Liver (tissue), 10 donors: ENCODE measurements at places on chromosomes 16 and 17.

DNA sequence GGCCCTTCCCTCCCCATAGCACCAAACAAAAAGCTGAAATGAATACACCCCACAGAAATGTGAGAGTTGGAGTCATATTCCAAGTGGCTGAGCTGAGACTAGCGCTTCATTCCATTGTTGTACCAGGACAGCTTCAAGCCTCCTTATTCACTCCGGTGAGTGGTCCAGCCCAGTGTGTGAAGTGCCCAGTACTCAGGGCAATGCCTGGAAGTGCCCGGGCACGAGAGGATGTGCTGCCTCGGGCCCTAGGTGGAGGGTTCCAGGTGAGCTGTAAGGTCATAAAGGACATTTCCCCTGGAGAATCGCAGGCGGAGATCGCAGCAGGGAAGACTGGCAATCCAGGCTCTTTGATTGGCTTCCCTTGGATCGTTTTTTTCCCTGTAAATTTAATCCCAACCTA lies 5.4 kb upstream of the CYLD start:
- DNase-seq: no peak

DNA sequence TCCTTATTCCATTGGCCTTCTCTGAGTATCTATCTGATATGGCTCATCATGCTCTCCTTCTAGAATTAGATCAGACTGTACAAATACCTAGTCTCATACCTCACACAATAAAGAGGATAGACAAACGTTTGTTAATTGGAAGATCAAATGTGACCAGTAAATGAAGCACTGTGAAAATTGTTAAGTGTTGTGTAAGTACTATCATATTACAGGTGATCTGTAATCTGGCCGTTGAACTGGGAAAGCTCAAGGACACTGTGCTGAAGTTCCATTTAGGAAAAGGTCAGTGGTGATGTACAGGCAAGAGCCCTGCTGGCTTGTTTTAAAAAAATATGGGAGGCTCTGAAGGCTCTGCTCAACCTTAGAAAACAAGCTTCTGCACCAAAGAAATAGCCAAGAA lies 38.5 kb upstream of the CORO6 start:
- DNase-seq: no peak

DNA sequence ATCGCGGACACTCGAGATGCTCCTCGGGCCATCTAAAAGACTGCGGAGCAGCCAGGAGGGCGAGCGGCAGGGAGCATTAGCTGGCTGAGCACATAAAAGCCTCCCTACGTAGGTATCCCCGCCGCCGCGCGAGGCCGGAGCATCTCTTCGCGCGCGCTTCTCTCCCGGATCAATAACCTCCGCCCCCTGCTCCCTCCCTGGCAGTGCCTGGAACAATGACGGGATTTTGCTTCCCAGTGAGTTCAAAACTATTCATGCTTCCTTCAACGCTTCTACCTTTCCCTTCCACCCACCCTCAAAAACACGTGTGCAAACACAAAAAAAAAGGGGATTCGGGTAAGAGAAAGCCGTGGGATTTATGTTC lies 984 bp downstream of the CENPV start:
- DNase-seq: peak; percentile 61

DNA sequence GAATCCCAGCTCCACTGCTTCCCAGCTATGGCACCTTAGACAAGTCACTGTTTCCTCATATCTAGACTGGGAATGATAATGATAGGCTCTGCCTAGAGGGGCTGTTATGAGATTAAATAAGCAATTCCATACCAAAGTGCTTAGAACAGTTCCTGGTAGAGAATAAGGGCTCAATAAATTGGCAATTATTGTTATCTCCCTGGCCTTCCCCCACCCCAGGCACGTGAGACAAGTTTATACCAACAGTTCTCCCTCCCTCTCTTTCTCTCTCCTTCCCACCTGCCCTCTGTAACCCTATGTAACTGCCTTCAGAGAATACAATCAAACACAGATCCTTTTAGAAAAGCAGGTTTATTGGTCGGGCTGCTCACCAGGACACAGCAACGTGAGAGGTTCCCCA lies 13.9 kb upstream of the STAT3 start:
- DNase-seq: no peak

GRCh38 chr17:69854225-69854780 lies 220.7 kb upstream of the KCNJ16 start:
- DNase-seq: no peak

GRCh38 chr17:62084585-62084984 lies 19.5 kb upstream of the MED13 start:
- DNase-seq: no peak

DNA sequence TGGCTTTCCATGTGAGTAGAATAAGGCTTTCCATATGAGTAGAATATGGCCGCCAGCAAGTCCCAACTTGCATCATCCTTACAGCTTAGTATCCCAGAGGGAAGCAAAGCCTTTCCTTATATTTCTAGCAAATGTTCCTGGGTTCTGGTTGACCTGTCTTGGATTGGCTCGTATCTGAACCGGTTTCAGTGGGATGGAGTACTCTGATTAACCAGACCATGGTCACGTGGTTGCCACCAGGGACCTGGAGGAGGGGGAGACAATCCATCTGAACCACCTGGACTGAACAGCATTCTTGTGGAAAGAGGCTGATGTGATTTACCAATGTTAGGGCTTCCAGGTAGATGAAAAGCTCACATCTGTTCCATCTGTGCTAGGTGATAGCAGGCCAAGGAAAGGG lies 89.0 kb downstream of the SHISA6 start:
- DNase-seq: no peak

- DNase-seq: no peak
Observed at GRCh38 chr16:63067141-63067540, 1030.9 kb upstream of the CDH8 start.

DNA sequence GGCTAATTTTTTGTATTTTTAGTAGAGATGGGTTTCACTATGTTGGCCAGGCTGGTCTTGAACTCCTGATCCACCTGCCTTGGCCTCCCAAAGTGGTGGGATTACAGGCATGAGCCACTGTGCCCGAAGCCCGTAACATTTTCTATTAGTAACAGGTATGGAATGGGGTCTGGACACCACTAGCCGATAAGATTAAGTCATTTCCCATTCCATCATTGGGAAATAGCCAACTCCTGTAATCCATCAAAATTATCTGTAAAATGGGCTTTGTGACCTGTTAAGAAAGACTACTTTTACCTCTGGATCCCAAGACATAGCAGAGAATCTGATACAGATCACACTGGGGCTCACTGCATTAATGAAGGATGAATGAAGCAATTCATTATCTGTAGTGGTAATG lies 3.9 kb upstream of the LUC7L3 start:
- no peak for DNase-seq

GRCh38 chr16:21943571-21943970 lies 9.6 kb upstream of the UQCRC2 start:
- DNase-seq: no peak

GRCh38 chr17:29005936-29006511 lies at the start of gene SEZ6:
Gene SEZ6, minus strand, starts transcription at chr17:29006033. Its CDS starts 164 bp downstream, at chr17:29005869.
- peak; percentile 75 for DNase-seq

- peak; percentile 70 for DNase-seq
Observed at GRCh38 chr17:44198721-44199552, 747 bp downstream of the ATXN7L3 start.

DNA sequence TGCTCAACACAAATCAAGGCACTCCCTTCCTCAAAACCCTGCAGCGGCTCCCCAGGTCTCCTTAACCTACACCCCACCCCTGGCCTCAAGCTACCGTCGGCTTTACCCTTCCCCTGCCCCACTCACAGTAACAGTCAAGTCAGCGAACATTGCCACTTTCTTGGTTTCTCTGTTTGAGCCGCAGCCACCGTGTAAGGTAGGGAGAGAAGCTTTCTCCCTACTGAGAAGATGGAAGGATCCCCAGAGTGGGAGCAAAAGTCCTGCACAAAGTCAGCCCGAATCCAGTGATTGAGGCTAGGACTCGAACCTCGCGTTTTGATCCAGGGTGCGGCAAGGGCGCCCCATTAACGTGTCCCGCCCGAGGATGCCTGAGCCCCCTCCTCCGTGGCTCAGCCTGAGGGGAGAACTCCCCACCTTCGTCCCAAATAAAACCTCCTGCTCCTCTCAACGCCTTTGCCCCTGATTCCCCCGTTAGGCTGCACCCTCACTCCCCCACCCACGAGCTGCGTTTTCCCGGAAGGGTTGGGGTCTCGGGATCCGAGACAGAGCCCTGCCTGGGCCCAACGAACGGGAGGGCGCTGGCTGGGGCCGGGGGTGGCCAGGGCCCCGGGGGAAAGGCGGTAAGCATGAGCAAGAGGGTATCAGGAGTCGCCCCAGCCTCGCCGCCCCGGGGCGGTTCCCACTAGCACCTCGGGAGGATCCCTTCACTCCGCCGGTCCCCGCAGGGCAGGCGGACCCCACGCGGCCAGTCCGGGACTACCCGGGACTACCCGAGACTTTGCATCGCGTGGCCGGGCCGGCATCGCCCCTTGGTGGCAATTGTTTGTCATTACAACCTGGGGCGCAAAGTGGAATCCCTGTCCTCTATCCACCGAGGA lies 9.9 kb upstream of the NAGS start:
- peak; percentile 63 for DNase-seq

- peak; percentile 41 for DNase-seq
Observed at GRCh38 chr17:15436473-15437302, 30.7 kb downstream of the CDRT4 start.

- no peak for DNase-seq
Observed at GRCh38 chr17:37527249-37527851, 37.7 kb downstream of the DUSP14 start.

DNA sequence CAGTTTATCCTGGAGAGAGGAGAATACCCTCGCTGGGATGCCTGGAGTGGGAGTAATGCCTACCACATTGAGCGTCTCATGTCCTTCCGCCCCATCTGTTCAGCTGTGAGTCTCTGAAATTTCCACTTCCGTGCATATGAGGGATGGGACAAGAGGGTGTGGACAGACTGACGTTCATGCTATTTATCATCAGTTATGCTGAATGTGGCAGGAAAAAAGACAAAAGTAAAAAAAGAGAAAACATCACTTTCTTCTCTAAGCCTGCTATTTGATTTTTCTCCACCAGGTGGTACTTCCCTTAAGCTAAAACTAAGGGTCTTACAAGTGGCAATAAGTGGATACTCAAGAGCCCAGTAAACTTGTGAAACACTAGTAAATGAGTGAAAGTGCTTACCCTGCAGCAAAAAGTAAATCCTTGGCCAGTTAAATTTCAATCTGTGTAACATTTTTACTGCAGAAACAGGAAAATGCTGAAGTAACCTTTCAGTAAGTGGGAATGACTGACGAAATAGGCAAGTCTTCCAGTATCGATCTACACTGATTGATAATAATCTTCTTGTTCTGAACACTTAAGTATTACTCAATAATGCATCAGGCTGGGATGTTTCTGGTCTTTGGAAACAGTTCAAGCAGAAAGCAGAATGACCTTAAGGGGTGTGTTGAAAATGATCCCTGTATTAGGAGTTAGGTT lies 5.6 kb downstream of the CRYBA1 start:
- no peak for DNase-seq

DNA sequence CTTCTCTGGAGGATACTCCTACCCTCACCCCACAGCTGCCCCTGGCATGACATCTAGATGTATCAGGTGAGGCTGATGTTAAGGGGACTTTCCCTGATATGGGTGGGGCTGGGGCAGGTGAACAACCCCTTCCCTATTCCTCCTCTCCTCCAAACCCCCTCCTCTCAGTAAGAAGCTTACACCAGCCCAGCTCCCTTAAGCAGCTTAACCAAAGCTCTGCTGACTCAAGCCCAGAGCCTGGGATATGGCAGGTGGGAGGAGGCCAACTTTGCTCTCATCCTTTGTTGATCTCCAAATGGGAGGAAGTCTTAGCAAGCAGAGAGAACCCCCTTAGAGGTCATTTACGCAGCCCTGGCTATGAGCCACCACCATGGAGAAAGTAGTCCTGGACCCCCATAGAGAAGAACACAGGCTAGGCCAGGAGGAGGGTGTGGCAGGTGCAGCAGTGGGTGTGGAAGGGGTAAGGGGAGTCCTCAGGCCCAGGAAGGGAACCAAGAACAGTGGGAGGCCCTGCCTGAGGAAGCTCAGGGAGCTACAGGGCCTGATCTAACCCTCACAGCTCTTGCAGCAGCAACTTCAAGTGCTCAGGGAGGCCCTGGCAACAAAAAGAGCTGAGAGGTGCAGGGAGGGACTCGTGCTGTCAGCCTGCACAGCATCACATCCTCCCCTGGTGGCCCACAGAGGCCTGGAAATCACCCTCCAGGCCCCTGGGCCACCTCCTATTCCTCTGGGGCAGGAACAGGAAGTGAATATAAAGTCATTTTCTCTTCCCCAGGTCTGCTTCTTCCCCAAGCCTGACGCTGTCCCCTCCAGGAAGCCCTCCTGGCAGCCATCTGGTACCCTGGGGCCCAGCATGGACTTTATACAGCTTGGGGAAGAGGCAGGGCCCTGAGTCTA lies 2.9 kb downstream of the UNC119 start:
- DNase-seq: no peak

DNA sequence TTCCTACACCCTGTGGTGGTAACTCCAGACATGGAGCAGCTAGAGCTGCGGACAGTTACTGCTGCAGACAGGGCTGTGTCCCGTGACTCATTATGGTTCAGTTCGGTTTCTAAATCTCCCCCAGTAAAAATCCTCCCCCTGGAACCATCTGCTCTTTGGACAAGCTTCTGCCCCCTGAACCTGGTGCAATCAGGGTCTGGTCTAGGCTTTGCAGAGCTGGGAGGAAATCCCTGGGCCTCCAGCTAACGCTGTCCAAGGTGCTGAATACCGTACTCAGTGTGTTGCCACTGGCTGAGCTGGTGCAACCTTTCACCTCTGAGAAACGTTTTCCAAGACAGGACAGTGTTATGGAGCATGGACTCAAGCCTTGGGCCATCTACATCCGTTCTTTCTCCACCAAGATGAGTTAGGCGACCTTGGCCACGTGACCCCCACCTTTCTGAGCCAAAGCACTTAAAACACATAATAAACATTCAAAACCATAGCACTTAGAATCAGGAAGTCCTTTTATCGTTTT lies 142.0 kb downstream of the CPPED1 start:
- DNase-seq: peak; percentile 57

GRCh38 chr16:24729951-24730815 lies 732 bp downstream of the TNRC6A start:
- peak; percentile 67 for DNase-seq

DNA sequence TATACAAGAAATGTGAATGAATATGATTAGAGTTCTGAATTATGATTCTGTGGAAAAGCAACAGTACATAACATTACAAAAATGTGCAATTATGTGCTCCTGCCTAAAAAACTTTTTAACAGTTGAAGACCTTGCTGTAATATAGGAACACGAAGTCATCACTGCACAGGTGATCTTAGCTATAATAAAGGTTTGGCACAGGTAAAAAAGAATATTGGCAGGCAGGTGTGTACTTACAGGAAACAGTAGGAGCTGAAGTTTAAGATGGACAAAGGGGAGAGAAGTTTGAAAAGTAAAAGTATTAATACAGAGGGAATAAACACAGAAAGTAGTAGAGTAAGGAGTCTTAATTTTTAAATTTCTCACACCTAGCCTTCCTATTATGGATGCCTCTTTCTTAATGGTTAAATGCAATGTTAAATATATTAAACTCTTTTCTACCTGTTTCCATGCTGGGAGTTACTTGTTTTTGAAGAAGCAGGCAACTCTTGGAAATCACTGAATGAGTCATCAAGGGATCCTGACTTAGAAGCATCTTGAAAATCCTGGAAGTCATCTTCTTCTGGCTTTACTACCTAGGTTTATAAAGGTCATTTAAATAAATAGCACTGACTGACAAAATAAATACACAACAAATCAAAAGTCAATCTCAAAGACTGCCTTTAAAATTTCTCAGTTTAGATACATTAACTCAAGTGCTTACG lies 40.7 kb downstream of the SYNRG start:
- DNase-seq: no peak

GRCh38 chr17:62965174-62965685 lies 805 bp upstream of the TANC2 start:
- no peak for DNase-seq

- no peak for DNase-seq
Observed at GRCh38 chr16:79090966-79091365, 509.6 kb downstream of the MAF start.
